ENCODE measurements at places on chromosomes 3 and 15.

DNA sequence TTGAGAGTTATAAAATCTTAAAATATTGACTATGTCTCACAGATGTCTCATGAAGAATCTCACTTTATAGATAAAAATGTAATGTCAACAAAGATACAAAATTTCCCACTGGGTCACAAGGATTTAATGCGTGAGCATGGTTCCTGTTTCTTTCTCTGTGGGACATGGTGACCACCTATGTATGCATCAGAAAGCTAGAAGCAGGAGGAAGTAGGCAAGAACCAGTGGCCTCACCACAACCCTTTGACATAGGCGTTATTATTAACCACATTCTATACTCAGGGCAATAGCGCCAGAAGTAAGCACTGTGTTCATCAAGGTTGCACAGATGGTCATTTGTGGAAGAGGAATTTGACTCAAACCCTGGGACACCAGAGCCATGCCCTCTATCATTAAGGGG, 11.7 kb upstream of the ADAMTS17 start:
- DNase-seq: no peak

DNA sequence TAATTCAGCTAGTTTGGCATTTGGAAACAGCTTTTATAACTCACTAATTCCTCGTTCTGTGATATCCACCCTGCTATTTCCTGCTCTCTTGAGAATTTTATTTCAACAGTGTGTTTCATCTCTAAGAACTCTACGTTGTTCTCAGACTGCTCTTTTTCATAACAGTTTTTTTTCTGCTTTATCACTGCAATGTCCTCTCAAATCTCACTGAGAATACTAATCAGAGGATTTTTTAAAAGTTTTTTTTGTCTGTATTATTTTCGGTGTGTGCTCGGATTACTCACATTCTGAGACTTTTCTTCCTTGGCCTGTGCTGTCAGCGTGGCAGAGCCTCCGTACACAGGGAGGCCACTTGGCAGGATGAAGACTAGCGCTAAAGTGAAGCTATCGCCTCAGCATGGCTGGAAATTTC, 59.4 kb upstream of the NEO1 start:
- DNase-seq: no peak

DNA sequence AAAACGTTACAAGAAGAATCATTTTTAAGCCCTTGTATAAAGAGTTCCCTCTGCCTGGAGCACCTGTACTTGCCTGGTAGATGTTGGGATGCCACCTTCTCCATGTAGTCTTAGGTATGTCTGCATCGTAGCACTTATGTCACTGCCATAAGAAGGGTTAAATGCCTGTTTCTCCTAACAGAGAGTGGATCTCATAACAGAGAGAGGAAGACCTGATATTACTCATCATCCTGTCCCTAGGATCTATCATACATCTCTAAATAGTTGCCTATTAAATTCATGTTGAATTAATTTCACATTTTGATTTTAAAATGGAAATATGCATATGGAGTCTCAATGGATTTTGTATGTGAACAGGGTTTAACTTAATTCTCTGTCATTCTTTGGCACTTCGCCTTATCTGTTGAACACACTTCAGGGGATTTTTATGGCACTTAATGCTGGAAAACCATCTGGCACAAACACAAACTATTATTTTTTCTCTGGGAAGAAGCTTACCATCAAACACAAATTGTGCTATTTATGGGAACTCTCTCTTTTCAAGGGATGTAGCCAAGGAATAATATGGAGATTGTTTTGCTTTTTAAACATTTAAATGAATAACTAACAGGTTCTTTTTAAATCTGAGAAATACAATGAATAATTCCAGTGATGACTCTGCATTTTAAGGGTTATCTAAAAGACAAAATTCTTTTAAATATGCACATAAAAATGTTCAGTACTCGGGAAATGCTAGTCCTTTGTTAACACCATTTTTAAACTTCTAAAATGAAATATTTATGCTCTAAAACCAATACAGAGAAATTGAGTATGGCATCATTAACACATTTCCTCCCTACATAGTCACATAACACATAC, 230.7 kb downstream of the ZNF385D start:
- DNase-seq: no peak

DNA sequence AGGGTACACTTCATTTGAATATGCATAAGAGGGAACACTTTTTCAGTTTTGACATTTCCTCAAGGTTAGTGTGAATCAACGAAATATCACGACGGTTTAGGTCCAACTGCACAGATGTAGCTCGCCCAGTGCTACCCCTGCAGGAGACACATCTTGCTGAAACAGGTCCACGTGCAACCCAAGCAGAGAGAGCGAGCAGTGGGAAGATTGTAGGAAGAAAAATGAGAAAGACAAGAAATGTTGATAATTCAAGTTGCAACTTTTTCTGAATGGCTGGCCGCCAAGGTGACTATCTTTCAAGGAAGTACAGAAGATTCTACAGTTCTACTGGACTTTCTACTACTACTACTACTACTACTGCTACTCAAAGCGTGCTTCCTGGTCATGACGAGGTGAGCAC, 231.7 kb downstream of the PDZRN3 start:
- no peak for DNase-seq

GRCh38 chr15:100947760-100948429, 28.7 kb downstream of the LRRK1 start:
- DNase-seq: no peak

GRCh38 chr3:11235385-11235784, 36.8 kb upstream of the ATG7 start:
- no peak for DNase-seq

DNA sequence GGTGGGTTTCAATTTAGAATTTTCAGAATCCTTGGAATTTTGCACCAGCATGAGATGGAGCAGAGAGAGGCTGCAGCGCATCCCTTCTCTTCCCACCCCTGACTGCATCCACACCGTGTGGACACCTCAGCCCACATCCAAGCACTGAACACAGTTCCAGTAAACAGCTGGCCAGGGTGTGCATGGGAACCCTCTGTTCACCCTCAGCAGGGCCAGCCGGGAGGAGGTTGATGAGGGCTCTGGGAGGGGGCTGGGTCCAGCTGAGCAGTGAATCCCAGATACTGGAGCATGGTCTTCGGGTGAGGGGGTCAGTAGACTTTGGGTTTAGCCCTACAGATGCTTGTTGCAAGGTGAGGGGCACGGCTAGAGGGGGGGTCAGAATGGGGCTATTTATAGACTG, 85.8 kb downstream of the RPLP1 start:
- no peak for DNase-seq

GRCh38 chr3:32842531-32842931, 24.7 kb downstream of the TRIM71 start:
- DNase-seq: peak; percentile 52

- no peak for DNase-seq
These were observed 3.4 kb downstream of the GHSR start for GRCh38 chr3:172444821-172445220.

DNA sequence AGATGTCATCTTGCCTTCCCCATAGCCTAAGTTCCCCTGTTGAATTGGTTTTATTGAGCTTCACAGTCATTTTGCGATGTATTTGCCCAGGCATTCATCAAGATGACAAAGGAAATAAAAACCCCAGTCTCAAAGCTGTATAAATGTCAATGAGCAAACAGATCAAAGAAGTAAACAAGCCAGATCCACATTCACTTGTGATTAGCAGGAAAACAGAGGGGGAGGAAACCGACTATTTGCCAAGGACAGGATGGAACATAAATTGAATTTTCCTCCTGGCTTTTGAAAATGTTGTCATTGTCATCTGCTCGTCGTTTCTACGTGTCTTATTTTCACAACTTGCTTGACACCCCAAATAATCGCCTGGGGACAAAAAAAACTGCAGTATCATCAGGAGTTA, 83.5 kb downstream of the SV2B start:
- no peak for DNase-seq

GRCh38 chr15:101139986-101140696, 111.7 kb downstream of the CHSY1 start:
- no peak for DNase-seq

GRCh38 chr15:55589287-55589686, 1.1 kb upstream of the PYGO1 start:
- DNase-seq: no peak

DNA sequence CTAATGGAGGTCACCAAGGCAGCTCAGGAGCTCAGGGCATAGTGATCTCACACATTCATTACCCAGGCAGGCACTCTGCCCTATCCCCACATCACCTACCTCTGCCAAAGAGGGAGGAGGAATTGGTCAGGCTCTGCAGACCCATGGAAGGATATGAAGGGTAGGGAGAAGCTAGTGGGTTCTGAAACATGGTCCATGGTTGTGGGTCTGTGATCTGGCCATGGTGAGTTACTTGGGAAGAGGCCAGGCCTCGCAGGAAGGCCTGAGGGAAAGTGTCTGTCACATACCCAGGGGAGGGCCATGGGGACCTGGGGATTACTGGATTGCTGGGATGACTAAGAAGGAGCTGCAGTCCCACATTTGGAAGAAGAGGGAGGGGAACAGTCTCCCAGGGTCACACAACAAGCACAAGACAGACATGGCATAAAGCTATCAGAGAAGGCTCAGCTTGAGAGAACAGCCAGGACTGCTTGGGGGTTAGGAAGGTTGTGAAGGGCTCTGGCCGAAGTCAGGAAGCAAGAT, 1.4 kb upstream of the PRSS50 start:
- DNase-seq: no peak

- DNase-seq: no peak
These were observed 36.2 kb downstream of the HDC start for GRCh38 chr15:50229336-50229735.

DNA sequence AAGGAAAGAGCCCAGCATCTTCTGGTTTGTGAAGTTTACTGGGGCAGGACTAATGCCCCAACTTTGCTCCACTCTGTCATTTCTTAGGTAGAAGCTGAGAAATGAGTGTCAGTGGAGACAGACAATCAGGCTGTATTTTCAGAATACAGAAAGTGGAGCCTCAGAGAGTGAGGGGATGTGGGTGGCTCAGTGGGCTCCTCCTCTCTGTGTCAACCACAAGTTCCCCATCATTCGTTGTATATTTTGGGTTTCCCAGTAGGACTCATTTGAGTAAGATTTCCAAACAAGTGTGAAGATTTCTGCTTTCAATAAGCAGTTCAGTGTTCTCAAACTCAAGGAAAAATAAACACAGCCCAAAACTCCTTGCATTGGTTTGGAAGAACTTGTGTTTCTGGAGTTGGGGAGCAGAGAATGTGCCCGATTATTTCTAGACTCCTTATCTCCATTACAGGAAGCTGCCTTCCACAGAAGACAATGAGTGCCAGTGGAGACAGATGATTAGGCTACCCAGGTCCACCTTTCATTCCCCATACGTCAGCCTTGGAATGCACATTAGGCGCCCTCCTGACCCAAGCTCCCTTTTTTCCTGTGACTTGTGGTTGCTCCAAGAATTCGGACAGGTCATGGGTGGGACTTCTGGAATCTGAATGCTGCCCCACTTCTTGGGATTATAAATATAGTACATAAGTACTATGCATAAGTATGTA, 792.1 kb upstream of the LMCD1 start:
- DNase-seq: no peak

DNA sequence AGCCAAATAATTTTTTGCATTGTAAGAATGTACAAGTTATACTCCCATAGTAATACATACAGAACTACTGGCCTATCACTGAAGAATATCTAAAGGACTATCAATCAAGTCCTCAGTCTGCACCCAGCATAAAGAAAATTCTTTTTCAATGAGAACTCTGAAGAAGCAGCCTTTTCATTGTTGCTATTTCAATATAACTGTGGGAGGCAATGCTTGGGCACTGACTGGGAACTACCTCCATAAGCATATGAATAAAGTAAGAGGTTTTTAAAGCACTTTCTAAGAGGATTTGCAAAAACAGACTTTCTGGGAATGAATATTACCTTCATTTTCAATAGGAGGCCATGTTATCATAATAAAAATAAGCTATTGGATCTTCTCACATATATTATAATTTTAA, 24.6 kb upstream of the NECTIN3 start:
- DNase-seq: no peak

- no peak for DNase-seq
These were observed 4.5 kb upstream of the IL17RC start for GRCh38 chr3:9912294-9912935.

DNA sequence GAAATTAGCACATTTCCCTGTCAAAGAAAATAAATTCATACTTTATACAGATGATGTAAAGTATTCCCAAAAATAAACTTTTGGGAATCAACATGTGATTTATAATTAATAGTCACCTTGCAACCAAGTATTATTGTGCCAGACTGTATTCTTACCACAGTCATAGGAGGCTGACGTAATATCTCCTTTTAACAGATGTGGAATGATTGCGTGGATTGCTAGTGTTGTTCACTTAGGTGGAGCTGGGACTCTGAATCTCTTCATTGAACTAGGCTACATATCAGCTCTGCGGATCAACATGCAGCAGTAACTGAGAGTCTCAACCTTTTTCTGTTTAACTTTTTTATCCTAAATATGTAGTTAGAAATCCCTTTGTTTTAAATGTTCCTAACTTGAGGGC, 37.2 kb downstream of the PXK start:
- DNase-seq: no peak

- DNase-seq: no peak
These were observed 19.0 kb upstream of the CSTA start for GRCh38 chr3:122305818-122306621.

DNA sequence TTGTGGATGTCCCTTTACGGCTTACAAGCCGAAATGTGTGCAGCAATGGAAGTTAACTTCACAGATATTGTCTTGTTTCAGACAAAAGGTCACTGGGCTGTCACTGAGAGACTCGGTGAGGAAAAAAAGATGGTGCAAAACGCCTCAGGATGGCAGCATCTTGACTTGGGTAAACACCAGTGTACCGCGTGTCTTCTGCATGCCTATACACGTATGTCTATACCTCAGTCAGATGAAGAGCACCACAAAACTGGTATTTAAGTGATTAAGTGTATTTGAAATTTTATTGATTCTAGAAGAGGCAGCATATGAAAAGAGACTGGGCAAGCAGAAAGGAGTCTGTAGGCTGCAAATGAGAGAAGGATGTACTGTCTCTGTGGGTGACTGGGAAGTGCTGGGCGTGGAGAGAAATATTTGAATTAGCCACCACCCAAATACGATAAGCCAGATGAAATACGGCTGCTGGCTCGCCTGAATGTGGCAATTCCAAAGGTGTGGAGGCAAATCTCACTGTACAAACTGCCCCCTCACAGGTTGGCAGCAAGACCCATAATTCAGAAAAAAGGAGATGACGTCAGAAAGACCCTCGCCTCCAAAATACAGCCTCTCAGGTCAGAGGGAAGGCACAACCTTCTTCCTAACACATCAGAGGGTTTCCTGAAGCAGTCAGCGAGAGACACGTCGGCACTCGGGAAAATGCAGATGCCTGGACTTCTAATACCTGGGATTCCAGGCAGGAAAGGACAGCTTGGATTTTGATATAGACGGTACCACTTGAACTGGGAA, 53.4 kb upstream of the NEO1 start:
- DNase-seq: peak; percentile 27

GRCh38 chr15:77597804-77598453, 34.8 kb downstream of the LINGO1 start:
- no peak for DNase-seq

- DNase-seq: no peak
These were observed 218.6 kb downstream of the SNRPN start for GRCh38 chr15:25173241-25174028.

DNA sequence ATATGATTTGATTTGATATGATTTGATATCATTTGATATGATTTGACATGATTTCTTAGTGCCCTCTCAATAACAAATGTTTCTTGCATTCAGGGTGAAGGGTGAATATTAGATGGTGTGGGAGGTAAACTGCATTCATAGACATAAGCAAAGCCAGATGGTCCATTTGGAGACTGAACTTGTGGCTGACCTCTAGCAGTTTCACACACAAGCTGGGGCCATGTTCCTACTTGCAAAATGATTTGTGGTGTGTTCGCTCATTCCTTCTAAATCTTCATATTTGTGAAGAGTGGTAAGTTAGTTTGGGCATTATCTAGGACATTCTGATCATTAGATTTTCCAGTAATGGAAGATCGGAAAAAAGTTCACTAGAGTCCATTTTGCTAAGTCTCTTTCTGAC, 40.5 kb upstream of the CCR4 start:
- no peak for DNase-seq
